CD4-positive, alpha-beta T cell treated with Interleukin-21 for 1 hour (primary cell): ENCODE measurements at places on chromosomes 16 and 17.

- DNase-seq: peak; percentile 83
These were observed 720 bp upstream of the ZPBP2 start for GRCh38 chr17:39867084-39867879.

DNA sequence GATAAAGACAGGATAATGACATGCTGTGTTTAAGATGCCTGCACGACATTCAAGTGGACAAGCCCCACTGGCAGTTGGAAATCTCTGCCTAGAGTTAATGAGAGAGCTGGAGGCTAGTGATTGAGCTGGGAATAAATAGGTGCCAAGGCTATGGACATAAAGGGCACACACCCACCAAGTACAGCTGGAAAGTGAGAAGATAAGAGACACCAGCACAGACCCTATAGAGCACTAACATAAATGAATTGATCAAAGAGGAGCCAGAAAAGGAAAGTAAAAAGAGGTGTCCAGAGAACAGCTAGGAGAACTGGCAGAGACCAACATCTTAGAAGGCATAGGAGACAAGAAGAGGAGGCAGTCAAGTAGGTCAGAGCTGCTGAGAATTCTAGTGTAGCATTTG, 101.2 kb downstream of the YPEL2 start:
- no peak for DNase-seq

- DNase-seq: no peak
These were observed 507.5 kb upstream of the SALL1 start for GRCh38 chr16:51658531-51658930.

- DNase-seq: no peak
These were observed 422.9 kb downstream of the WWOX start for GRCh38 chr16:78522327-78522726.

DNA sequence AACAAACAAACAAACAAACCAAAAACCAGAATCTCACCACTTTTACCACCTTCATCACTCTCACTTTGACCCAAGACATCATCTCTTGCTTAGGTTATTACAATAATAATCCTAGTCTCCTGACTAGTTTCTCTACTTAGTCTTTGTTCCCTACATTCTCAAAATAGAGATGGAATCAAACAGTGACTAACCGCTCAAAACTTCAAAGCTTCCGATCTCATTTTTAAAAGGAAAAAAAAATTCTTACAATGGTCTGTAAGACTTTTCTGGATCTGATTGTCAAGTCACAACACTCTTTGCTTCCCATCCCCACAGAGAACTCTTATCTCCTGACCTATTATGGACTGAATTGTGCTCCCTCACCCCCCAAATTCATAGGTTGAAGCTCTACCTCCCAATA, 60.9 kb downstream of the SPAG9 start:
- DNase-seq: no peak

DNA sequence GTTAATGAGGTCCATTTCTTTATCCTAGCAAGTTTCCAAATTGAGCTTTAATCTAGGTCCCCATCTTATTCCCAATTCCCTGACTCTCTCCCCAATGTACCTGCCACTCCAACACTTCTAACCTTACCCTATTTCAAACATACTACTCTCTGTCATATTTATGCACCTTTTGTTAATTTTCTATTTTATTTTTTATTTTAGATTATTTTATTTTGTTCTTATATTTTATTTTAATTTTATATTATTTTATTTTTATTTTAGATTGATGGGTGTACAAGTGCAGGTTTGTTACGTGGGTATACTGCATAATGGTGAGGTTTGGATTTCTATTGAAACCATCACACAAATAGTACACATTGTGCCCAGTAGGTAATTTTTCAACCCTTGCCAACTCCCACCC, 333.9 kb upstream of the ERCC4 start:
- no peak for DNase-seq

DNA sequence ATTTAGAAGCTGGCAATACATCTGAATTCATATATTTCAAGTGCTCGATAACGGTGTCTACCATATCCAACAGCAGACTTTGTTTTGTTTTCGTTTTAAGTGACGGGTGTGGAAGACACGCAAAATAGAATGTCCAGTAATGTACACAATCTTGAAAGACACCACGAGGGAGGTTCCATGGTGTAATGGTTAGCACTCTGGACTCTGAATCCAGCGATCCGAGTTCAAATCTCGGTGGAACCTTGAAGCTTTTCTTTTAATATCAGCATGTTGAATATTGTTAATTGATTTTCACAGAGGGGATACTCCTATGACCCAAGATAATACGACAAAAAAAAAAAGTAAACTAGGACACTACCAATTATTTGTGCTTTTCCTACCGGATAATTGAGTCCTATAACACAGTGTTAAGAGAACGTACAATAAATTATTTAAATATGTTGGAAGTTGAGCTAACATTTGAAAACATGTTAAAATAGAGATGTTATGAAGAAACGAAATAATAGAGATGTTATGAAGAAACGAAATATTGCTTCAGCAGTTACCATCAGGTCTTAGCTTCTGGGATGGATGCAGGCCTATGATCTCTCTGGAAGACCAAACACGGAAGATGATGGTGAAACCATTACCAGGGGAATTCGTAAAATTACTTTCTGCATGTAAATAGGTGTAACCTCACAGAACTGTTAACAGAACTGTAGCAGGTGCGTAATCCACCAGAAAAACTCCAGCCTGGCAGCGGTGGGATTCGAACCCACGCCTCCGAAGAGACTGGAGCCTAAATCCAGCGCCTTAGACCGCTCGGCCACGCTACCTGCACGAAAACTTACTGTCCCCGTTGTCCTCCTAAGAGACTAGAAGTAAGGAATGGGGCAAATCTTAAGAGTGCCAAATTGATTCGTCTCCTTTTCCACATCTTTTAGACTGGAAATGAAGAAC, 1.5 kb upstream of the ALOXE3 start:
- peak; percentile 94 for DNase-seq

- DNase-seq: peak; percentile 86
These were observed 6.7 kb downstream of the CCDC57 start for GRCh38 chr17:82205720-82206508.

GRCh38 chr16:64452446-64452845, 669.4 kb downstream of the CDH11 start:
- no peak for DNase-seq

DNA sequence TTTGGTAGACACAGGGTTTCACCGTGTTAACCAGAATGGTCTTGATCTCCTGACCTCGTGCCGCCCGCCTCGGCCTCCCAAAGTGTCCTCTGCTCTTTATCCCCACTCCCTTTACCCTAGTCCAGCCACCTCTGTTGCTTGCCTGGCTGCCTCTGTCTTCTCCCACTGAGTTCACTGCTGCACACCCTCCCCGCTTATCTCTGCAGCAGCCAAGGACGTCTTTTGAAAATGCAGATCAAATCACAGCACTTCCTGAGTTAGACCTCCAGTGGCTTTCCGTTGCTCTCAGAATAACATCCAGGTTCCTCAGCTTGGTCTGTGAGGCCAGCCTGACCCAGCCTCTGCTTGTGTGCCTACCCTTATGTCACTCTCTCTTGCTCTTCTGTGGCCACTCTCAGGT, 5.4 kb downstream of the METTL22 start:
- DNase-seq: no peak

DNA sequence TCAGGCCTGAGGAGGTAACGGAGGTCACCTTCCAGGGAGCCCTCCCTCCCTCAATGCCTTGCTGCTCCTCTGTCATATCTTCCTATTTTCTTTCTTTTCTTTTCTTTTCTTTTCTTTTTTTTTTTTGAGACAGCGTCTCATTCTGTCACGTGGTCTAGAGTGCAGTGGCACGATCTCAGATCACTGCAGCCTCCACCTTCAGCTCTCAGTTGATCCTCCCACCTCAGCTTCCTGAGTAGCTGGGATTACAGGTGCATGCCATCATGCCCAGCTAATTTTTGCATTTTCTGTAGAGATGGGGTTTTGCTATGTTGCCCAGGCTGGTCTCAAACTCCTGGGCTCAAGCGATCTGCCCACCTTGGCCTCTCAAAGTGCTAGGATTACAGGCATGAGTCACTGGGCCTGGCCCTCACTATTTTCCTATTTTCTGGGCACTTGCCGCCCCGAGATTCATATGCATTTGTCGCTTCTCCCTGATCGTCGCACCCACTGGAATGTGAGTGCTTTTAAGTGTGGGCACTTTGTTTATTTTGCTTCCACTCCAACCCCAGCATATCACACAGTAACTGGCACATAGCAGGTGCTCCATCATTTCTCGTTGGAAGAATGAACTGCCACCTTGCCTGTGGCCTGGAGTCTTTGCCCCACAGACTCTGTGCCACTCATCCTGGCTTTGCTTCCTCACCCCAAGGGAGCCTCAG, 31.7 kb downstream of the CPNE2 start:
- DNase-seq: no peak

DNA sequence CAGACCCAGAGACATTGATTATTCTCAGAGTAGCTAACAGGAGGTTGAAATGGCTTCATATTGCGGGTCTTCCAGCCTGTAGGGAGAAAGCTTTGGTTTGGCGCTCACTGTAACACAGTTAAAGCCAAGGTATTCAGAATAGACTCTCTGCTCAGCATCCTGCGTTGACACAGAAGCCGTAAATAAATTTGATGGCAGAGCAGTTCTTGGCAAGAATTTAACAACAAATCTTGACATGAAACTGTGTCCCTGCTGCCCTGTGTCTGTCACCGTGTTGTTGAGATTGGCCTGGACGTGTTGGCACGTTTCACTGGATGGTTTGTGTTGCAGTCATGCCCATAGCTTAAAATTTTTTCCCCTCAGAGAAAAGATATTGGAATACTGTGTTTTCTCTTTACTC, 359.6 kb downstream of the SNX29 start:
- no peak for DNase-seq

DNA sequence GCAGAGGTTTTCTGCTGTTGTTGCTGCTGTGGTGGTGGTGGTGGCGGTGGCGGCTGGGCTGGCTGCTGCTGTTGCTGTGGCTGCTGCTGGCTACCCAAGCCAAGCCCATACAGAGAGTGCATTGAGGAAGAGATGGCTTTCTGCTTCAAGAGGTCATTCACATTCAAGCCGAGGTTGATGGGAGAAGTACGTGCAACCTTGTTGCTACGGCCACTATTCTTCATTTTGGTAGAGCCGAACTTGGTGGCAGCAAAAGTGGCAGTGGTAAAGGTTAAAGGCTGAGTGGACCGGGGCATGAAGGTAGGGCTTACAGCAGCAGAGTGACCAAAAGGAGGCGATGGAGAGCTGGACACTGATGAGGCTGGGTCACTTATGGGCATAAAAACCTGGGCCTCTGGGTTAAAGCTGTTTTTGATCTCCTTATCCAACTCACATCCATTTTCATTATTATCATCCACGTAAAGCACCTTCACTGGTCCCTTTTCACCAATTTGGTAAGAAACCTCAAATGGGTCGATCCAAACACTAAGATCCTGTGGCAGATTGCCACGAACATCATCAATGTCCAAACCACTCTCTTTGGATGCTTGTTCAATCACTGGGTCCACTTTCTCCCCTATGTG, 2.8 kb downstream of the TOB1 start:
- DNase-seq: peak; percentile 56

DNA sequence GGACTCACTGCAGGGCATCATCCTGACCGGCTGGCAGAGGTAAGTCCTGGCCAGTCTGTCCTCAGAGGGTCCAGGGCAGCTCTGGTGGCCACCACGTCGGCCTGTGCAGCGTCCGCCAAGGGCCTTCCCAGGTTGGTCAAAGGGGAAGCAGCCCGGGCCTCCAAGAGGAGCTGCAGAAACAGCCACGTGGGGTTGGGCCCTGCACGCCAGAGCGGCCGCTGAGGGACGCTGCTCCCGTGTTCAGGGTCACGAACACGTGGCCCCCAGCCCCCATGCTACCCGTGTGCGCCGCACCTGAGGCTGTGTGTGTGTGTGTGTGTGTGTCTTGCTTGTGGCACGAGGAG, 13.3 kb downstream of the CYBC1 start:
- no peak for DNase-seq

GRCh38 chr17:43536236-43536992, 9.7 kb downstream of the ETV4 start:
- DNase-seq: no peak

- DNase-seq: no peak
These were observed 73.8 kb upstream of the ATP2A3 start for GRCh38 chr17:4038076-4038475.

DNA sequence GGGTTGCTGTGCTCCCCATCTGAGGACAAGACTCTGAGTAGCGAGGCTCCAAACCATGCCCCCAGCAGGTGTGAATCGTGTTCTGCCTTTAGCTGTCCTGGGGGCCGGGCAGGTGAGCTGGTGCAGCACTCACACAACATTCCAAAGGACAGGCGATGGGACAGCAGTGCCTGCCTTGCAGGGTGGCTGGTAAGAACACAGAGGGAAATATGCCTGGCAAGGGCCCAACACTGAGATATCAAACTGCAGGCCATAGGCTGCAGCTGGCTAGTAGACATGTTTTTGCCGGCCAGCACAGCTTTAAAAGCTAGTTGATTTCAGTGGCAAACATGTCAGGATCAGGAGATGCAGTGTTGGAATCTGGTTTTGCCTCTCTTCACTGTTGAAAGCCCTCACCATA, 23.6 kb downstream of the CLEC16A start:
- no peak for DNase-seq

- DNase-seq: peak; percentile 56
These were observed 15.0 kb downstream of the ZNF213 start for GRCh38 chr16:3149630-3150345.

- DNase-seq: no peak
These were observed at the start of gene NPTX1 for GRCh38 chr17:80475910-80476876. NPTX1 (minus strand) TSS chr17:80476607; CDS start chr17:80476446, 161 bp downstream.

- DNase-seq: no peak
These were observed 132.2 kb downstream of the RAP1GAP2 start for GRCh38 chr17:2928294-2928890.
